NCI-H524 (cell line): ENCODE measurements at places on chromosomes 2 and 18.
A peak's percentile ranks its signal among the peaks of the same experiment; 100 is the strongest.

DNA sequence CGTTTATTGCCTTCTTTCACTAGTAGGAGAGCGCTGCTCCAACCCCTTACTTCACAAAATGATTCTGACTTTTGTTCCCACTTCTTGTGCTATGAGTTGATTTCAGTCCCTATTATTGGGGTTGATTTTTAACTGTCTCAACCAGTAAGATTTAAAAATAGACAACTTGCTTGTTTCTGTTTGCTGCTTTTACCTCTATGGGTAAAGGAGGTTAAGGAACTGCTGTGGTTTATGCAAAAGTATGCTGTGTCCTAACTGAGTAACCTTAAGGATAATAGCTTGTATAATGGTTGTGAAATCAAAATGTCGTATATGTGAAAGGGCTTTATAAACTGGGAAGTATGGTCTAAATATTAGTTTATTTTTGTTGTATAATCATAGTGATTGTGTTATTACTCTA is 22.6 kb downstream of the ALMS1 start:
- DNase-seq = no peak

DNA sequence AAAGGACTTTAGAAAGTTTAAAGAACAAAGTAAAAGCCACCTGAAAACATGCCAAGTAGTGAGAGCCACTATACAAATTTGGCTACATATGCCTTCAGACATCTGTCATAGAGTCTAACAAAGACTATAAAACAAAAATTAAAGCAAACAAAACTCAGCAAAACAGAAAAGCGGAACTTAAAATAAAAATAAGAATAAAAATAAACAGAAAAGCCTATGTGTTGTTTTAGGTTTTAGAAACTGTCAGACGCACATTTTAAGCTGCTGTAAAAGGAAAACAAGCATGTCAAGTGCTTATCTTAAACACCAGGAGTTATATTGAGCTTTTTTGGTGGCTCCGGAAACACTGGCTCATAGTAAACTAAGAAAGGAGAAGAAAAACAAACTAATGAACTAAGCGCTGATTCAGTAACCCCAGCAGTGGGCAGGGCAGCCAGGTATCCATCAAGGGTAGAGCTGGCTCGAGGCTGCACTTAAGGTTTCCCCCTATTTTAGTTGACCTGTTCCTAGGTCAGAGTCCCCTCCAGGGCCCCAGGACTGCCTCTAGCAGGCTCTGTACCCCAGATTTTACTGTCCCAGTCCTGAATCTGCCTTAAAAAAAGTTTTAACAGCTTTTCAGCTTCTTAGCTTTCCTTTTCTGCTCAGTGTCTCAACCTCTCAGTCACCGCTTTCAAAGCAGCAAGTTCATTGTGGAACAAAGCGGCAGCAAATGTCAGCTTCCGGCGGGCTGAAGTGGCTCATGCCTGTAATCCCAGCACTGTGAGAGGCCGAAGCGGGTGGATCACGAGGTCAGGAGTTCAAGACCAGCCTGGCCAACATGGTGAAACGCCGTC is 15.4 kb upstream of the RMC1 start:
- no peak for DNase-seq

GRCh38 chr2:70557171-70557838 is 3.7 kb upstream of the TGFA start:
- no peak for DNase-seq

- peak; percentile 10 for DNase-seq
Observed at GRCh38 chr18:36757081-36757480, 71.7 kb downstream of the TPGS2 start.

GRCh38 chr2:81087646-81088045 is 783.1 kb upstream of the LRRTM1 start:
- peak; percentile 93 for DNase-seq

DNA sequence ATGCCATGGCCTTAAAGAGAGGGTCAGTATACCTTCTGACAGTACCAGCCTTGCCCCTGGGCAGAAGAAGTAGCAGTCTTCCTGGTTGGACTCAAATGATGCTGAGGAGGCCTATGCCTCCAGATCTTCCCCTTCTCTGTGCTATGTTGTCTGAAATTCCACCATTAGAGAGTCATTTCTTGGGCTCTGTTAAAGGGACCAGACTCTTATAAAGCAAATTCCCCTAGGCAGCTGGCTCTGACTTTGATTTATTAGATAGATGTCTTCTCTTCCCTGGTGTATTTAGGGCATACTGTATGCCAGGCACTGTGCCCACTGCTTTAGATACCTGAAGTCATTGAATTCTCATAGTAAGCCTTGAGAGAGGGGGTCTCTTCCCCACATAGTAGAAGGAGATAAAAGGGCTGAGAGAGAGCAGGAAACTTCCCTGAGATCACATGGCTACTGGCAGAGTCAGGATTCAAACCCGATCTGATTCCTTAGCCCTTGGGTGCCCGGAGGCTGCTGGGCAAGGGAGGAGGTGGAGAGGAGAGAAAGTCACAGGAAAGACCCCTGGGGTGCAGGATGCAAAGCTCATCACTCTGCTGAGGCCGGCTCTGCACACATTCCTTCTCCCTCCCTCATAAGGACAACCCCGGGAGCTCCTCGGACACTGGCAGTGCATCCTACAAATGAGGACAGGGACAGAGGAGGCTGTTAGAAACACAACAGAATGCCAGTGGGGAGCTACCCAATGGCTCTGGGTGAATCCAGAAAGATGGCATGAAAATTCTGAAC is 23.0 kb downstream of the COPS9 start:
- DNase-seq = no peak

DNA sequence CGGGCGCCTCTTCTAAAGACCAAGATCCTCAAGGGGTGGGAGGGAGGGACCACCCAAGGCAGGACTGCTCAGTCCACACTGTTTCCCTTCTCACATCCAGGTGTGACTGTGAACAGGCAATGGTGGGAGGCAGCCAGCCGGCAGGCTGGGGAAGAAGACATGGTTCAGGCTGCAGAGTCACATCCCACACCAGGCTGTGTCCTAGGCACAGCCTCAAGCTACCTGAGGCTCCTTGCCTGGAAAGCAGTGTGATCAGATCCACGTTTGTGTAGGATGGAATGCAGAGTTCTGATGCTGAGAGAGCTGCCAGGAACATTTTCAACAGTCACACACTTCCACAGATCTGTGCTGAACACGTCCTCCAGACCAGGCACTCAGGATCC is 16.4 kb downstream of the SLC66A2 start:
- DNase-seq = no peak

GRCh38 chr2:217049422-217049821 is 189.6 kb upstream of the TNP1 start:
- no peak for DNase-seq

DNA sequence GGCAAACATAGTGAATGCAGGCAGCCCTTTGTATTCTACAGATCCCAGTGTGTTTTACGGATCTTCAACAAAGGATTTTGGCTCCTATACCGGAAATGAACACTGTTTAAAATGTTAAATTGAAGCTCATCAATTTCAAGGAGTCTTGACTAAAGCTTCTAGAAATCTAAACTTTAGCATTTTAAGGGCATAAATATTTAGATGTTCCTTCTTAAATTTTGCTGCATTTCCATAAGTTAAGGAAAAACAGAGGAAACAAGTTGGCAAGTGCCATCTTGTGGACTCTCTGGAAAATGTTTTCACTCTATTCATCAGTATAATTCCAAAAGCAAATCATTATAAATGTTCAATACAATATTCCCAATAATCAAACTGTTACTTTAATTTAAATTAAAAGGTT is 19.6 kb downstream of the CHN1 start:
- DNase-seq = no peak

DNA sequence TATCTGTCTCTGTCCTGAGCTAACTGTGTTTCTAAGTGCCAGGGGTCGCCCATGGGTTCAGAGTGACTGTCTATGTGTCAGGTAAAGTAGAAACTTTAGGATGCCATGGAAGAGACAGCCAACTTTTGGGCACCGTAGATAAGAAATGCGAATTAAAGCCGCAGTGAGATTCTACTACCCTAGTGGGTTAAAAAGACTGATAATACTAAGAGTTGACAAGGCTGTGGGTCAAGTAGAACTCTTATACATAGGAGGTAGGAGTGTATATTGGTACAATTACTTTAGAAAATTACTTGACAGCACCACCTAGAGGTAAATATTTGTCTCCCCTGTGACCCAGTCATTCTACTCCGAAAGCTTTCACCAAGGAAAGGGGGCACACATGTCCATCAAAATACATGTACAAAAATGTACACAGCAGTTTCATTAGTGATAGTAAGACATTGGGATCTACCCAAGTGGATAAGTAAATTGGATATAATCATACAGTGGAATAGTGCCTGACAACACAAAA is 371.3 kb downstream of the SLC4A3 start:
- no peak for DNase-seq

DNA sequence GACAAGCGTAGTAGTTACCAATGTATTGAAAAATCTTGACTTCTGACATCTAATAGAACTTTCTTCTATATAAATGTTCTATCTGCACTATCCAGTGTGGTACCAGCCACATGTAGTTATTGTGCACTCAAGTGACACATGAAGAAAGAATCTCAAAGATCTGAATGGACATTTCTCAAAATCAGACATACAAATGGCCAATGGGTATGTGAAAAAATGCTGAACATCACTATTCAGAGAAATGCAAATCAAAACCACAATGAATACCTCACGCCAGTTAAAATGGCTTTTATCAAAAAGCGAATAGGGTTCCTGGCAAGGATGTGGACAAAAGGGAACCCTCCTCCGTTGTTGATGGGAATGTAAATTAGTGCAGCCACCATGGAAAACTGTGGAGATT is 37.5 kb upstream of the SMCHD1 start:
- DNase-seq = no peak
